ENCODE measurements at places on chromosomes 3 and 15. TPM values are rescaled to one million over a fixed set of nuclear protein-coding genes. Genes with fewer than 3 reads are reported as not detected.

- no peak for DNase-seq
Measured at GRCh38 chr3:37907906-37908305, 46.2 kb downstream of the CTDSPL start.

DNA sequence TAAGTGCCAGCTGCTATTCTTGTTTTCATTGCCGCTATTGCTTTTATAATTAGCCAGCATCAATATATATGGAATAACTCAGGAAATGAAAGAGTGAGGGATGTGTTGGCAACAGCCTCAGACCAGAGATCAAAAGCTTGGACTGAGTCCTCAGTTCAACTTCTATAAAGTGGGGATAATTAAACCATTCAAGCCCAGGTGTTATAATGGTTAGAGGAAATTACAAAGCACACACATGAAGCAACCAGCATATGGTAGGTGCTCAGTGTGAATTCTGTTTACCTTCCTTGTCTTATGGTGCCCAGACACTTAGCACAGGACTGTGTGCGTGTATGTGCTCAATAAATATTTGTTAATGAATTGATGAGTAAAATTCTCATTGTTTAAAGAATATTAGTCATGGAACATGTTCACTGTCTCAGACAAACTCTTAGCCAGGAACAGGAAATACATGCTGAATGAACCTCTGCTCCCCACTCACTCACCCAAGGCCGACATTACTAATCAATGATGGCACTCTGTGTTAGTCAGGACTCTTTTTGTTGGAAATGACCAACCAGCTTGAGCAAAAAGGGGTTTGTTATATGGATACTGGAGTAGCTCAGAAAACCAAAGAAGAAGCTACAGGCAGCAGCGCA lies 16.7 kb upstream of the CCDC174 start:
- no peak for DNase-seq

Gene CPN2
- total RNA-seq = not detected

DNA sequence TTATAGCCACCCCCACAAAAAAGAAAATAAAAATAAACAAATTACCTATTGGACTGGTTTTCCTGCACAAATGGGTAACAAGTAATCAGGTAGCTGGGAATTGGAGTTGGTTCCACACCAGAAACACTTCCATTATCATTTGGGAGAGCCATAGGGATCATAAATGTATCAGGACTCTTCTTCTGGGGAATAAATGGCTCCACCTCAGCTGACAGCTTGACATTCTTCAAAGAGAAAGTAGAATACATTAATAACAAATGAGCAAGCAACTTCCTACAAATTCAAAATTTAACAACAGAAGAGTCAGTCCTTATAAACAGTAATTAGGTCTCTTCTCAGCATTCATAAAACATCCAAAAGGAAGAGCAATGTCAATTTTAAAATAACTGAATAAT lies 8.7 kb downstream of the SECISBP2L start:
- DNase-seq = no peak

GRCh38 chr15:93042691-93043378 lies 46.2 kb downstream of the RGMA start:
- DNase-seq = no peak

DNA sequence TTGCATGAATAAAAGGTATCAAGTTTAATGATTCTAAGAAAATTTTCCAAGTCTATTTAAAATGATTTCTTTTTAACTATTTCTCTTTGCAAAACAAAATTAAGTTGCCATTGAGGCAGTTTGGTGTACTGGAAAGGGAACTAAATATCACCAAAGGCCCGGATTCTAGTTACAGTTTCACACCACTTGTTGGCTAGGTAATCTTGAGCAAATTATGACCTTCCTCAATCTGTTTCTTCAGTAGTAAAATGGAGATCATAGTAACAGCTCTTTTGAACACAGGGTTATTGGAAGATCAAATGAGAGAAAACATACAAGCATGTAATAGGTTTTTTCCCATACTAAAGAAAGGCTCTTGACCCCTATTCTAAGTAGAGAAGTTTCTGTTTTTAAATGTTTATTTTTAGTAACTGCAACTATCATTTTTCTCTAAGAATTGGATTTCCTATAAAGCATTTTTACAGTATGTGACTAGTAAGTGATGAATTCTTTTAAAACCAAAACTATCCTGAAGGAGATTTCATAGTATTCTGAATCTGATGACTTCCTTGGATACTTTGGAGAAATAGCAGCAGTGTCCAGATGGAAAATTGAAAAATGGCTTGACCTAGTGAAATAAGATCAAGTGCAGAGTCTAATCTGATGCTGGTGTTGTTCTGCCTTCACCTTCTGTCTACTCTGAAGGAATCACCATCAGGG lies 15.7 kb downstream of the SCAANT1 start:
- no peak for DNase-seq

Gene PIERCE2
- 4.3 TPM for total RNA-seq

DNA sequence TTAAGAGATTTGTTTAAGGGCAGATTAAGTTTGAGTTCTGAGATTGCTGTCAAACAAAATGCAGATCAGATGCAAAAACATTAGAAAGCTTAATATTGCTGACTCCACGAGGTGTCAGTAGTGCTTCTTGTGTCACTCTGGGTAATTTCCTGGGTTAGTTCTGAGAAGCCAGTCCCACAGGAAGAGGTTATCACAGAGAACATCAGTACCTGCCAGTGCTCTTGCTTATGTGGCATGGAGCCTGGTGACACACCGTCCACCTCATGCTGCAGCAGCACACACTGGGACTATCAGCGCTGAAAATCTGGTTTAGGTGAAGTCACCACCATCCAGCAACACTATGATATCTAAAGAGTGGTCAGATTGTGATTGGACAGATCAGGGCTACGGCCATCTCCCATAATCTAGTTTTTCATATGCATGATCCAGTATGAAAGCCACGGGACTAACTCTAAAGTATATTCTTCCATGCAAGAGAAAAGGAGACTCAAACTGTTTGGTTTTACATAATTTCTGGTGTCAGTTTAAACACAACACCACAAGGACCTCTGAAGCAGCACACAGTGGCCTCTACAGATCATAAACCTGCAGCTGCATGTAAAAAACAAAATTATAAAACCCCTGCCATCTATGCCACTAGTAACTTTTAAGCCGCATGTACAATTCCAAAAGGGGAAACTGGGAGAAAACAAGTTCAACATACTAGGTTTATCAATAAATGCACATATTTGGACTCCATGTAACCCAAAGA lies 36.1 kb upstream of the MYO5C start:
- DNase-seq = no peak

GRCh38 chr15:51460796-51461195 lies 119.3 kb downstream of the GLDN start:
- no peak for DNase-seq

Gene PPP1R14D
- total RNA-seq = 4.9 TPM

DNA sequence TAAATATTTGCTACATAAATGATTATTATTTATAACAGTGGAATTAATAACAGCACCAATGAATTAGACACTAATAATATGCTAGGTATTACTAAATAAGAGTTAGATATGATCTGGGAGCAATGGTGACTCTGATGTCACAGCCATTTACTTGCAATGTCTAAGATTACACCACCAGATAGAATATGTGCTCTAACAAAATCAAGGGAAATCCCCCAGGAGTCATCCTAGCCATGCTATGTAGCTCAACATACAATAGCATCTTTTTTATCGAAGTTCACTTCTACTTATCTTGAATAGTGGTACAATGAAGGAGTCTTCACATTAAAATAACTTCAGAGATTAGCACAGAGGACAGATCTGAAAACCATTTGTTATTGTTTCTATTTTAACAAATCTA lies 154.0 kb downstream of the FMN1 start:
- DNase-seq = no peak

DNA sequence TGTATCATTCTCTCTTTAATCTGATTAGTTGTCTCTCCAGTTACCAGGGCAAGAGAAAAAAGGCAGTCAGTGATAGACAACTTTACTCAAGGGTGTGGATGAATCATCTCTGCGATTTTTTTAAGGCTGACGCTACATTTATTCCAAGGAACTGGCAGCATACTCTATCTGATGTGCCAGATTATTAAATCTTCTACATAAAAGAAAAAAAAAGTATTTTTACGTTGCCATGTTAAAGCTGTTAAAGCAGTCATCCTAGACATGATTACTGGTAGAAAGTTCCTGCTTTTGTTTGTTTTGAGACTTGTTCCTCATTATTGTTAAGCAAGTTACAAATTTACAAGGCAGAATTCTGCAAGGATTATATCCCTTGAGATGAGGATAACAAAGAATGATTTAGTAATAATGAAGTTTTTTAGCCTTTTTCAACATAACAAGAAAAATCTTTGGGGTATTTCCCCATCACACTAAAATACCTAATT lies 121.7 kb downstream of the CBLB start:
- no peak for DNase-seq

DNA sequence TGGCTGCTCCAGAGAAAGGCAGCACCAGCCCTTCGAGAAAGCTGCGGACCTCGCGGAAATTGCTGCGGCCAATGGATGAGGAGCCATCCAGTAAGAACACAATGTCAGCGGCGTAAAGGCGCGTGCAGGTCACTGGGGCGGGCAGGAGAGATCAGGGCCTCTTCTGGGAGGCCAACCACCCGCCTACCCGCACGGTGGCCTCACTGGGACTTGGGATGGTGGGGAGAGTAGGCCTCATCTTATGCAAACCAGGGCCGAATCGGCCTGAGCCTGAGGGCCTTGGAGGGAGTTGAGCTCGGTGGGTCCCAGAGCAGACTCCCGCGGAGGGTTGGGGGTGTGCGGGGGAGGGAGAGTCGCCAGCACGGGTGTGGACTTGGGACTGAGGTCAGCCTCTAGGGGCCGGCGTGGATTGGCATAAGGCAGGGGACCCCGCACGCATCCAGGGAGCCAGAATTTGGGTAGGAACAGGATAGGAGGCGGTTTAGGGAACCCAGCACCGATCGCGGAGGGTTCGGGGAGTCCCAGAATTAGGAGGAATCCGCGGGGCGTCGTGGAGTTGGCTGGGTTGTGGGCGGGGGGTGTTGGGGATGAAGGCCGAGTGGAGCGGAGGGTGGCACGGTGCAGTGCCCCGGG lies 596 bp downstream of the COL7A1 start:
- no peak for DNase-seq

Gene TRIM42
- not detected for total RNA-seq

DNA sequence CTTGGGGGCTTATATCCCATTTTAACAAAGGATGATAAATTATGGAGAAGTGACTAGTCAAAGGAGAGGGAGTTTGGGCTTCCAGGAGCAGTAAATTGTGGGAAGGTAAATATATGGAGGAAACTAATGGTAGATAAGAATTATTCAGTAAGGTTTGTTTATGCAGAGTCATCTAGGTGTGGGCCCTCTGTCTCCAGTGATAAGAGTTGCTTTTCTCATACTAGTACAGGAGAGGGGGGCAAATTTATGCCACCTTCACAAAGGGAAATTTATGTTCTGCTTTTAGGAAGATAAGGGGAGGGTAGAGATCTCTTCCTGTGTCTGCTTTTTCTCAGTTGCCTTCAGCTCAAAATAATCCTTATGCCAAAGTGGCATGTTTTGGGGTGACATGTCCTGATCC lies 383.7 kb upstream of the PPP2R3A start:
- DNase-seq = no peak

- no peak for DNase-seq
Measured at GRCh38 chr3:150238048-150238802, 169.9 kb upstream of the TSC22D2 start.

- no peak for DNase-seq
Measured at GRCh38 chr3:169112153-169112892, 551.2 kb downstream of the MECOM start.

Gene C3orf52
- total RNA-seq = 8.5 TPM

DNA sequence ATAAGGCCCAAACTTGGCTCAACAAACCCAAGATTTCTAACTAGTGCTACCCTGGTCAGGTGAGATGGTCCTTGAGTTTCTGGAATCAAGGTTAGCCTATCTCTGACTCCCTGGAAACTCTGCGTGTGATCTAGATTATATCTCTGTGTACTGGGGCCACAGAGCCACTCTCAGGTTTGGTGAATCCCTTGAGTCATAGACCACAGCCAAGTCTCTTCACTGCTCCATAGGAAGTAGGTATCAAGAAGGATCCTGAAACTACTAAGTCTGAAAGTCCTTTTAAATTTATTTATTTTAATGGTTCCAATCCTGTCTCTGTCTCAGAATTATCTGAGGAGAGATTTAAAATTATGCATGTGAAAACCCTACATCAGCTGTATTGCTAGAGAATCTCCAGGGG lies 99.1 kb downstream of the TUSC7 start:
- no peak for DNase-seq

Gene ALDH1A3
- 44.9 TPM for total RNA-seq

GRCh38 chr3:87191641-87192040 lies 35.5 kb upstream of the CHMP2B start:
- no peak for DNase-seq

Gene TMC3
- 1.6 TPM for total RNA-seq

DNA sequence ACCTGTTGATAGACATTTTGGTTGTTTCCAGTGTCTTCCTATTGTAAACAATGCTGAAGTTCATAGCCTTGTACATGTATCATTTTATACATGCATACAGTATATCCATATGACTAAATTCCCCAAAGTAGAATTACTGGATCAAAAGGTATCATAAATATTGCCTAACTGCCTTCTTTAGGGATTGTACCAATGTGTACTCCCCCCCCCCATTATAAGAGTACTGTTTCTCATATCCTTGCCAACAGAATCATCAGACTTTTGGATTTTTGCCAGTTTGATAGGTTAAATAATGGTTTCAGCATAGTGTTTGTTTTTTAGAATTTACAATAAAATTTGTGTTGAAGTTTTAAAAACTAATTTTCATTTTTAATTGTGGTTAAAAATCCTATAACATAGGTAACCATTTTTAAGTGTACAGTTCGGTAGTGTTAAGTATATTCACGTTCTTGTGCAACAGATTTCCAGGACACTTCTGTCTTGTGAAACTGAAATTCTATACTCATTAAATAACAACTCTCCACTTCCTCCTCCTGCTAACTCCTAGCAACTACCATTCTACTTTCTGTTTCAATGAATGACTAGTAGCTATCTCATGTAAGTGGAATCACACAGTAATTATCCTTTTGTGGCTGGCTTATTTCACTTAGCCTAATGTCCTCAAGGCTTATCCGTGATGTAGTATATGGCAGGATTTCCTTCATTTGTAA lies 30.8 kb upstream of the MAP3K13 start:
- DNase-seq = no peak

DNA sequence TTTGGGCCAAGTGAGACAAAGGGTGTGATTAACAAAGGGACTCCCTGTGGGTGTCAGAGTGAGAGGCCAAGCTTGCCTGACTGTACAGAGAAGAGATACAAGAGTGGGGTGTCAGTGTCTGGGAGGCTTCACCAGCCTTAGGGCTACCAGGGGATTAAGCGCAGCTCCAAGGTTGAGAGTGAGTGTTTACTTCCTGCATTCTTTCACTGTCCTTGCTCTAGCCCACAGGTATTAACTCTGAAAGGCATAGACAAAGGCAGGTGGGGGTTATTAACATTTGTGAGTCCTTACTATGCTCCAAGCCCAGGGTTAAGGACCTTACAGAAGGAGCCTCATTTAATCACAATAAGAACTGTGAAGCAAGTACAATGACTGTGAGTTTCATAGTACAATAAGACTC lies 107.6 kb downstream of the IL20RB start:
- DNase-seq = no peak

GRCh38 chr3:11482021-11482420 lies 161.7 kb downstream of the VGLL4 start:
- no peak for DNase-seq
